ENCODE measurements at places on chromosomes 3 and 15.

DNA sequence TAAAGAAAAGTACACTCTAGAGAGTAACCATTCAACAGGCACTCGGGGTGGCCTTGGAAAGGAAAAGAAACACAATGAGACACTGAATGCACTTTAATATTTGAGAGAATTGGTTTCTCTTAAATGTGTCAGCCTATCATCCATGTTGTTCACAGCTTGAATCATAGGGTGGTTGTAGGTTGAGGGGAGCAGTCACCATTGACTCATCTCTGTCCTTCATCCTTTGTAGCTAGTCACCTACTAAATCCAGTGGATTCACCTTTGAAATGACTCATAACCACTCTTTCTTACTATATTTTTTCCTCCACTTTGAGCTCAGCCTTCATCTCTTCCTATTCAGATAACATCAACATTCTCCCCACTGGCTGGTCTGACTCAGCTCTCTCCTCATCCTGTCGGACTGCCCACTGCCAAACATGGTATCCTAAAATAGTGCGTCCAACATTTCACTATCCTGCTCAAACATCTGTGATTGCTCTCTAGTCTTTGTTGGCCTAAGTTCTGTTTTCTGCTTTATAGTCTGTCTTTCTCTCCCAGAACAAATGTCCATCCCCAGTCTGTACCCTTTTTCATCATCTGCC lies 182.7 kb upstream of the GADL1 start:
- no peak for DNase-seq

GRCh38 chr3:18422972-18423371 lies 2.2 kb downstream of the SATB1 start:
- DNase-seq, result no peak

- DNase-seq, result no peak
Measured at GRCh38 chr15:40984964-40985363, 31.7 kb downstream of the CHAC1 start.

GRCh38 chr3:55467099-55467498 lies 20.0 kb downstream of the WNT5A start:
- no peak for DNase-seq

GRCh38 chr15:61915640-61916039 lies 144.6 kb downstream of the VPS13C start:
- DNase-seq, result no peak

GRCh38 chr15:69315402-69316110 lies 16.8 kb downstream of the PAQR5 start:
- DNase-seq, result no peak

DNA sequence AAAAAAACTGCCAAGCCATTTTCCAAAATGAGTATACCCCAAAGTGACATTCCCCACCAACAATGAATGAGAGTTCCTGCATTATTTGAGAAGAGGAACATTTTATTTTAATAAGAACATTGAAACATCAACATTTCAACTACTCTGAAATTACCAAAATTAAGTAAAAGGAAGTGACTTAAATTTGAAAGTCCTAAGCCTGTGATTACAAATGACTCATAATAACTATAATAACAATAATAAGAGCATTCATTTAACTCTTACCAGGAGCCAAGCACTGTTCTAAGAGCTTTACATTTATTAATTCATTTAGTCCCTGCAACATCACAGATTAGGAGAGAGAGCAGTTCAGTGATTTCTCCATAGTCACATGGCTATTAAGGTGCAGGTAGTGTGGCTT lies 32.4 kb downstream of the LRRC28 start:
- DNase-seq, result no peak

- DNase-seq, result no peak
Measured at GRCh38 chr3:102457644-102458043, 22.8 kb downstream of the ZPLD1 start.

GRCh38 chr3:172516318-172517214 lies 6.7 kb downstream of the TNFSF10 start:
- DNase-seq, result no peak

DNA sequence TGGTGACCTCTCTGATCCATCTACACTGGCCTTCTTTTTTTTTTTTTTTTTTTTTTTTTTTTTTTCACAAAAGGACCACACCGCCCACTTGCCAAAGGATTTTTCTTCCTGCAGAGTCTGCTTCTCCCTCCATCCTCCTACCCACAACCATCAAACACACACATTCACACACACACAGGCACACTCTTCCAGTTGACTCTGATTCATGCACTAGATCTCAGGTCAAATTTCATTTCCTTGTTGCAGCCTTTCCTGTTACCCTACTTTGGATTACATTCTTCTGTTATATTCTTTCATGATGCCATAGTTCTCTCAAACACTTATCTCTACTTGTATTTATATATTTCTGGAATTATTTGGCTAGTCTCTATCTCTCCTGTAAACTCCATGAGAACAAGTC lies 133.9 kb downstream of the STAC start:
- no peak for DNase-seq
